ENCODE measurements at places on chromosomes 7 and 10.

DNA sequence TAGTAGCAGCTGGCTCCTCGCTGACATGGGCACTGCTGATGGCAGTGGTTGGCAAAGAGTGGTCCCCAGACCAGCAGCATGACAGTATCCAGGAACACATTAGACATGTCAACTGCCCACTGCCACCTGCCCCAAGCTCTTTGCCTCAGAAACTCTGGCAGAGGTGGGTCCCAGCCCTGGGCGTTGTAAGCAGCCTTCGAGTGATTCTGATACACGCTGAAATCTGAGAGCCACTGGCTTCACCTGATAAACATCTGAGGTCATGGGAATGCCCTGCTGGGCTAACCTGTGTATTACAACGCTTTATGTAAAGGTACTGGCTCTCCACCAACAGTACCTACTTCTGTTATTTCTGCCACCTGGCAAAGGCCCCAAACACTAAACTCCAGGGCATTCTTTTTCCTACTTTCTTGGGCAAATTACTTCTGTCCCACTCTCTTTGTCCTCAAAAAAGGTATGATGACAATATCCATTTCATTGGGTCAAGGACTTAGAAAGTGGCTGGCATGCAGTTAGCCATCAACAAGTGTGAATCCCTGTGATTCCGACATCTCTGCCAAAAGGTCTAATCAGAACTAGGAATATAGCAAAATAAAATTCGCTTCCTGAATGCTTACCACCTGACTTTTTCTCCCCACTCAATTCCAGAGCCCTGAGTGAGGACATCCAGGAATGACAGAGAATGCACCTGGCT is 9.2 kb downstream of the SGMS1 start:
- no peak overlapping the region for H3K27ac ChIP-seq
- H3K36me3 ChIP-seq: no peaks in the 10 kb centered on the region

- no peaks in the 10 kb centered on the region for H3K27me3 ChIP-seq
- no peak overlapping the region for H3K4me3 ChIP-seq
- DNase-seq: no peak
- no peaks in the 10 kb centered on the region for H3K4me1 ChIP-seq
Measured at GRCh38 chr7:65938336-65938895, 43.6 kb downstream of the GUSB start.

DNA sequence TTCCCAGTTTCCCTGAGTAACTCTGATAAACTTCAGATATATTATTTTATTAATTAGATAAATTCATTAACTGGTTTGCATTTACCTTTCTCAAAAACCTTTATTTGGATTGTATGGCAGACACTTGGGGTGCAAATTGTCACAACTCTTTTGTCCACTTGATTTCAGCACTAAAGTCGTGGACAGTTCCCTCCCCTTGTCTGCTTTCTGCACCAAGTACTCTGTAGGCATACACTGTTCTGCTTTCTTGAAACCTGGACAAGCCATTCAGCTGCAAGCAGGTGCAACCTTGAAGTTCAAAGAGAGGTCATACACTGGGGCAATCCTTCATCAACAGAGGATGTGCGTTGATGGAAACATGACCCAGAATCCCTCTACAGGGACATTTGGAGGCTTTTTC is 162.9 kb downstream of the ARL5B start:
- no peaks in the 10 kb centered on the region for H3K4me1 ChIP-seq
- H3K36me3 ChIP-seq: no peaks in the 10 kb centered on the region
- no peaks in the 10 kb centered on the region for H3K27me3 ChIP-seq
- H3K27ac ChIP-seq: no peak overlapping the region
- H3K4me3 ChIP-seq: no peak overlapping the region

GRCh38 chr7:74006451-74007241 is 21.3 kb upstream of the ELN start:
- no peak overlapping the region for H3K4me3 ChIP-seq
- no peaks in the 10 kb centered on the region for H3K36me3 ChIP-seq
- no peak for DNase-seq
- H3K27ac ChIP-seq: peak overlapping the region; percentile 90
- H3K4me1 ChIP-seq: peaks cover 34% of the 10 kb centered on the region
- H3K27me3 ChIP-seq: no peaks in the 10 kb centered on the region

GRCh38 chr7:96679886-96680285 is 29.8 kb downstream of the SEM1 start:
- peaks cover 43% of the 10 kb centered on the region for H3K36me3 ChIP-seq
- no peak overlapping the region for H3K4me3 ChIP-seq
- peaks cover 10% of the 10 kb centered on the region for H3K4me1 ChIP-seq
- DNase-seq: no peak

DNA sequence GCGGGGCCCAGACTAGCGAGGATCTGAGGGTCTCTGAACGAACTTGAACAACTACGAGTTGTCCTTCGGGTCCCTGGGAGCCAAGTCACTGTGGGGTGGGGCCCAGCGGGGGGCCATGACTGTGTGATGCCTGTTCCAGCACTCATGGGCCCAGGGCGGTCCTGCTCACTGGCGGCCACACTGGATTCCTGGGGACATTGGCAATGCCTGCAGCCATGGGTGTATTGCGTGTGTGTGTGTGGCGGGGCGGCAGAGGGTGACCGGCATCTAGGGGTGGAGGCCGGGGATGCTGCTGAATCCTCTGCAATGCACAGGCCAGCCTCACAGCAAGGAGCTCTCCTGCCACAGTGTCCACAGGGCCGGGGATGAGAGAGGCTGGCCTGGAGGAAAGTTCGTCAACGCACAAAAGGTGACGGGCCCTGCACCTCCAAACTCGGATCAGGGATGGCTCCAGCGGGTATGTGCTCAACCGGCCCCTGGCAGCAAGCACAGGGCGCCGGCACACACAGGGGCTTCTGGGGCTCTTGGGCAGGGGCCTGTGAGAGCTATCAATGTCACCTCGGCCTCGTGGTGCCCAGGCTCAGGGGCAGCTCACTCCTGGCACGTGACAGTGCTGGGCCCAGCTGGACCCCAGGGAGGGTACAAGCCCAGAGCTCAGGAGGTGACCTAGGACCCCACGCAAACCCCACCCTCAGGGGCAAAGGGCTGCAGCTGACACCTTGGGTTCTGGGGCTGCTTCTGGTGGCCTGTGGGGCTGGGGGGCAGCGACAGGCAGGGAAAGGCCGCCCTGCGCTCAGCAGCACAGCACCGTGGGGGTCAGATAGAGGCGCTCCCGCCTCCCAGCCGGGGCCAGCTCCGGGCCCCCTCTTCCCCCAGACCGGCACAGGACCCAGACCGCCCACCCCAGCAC is 27.9 kb downstream of the PAPOLB start:
- H3K36me3 ChIP-seq: peaks cover 1% of the 10 kb centered on the region
- no peak for DNase-seq
- no peak overlapping the region for H3K4me3 ChIP-seq
- H3K27me3 ChIP-seq: no peaks in the 10 kb centered on the region
- peaks cover 2% of the 10 kb centered on the region for H3K4me1 ChIP-seq

- no peak overlapping the region for H3K27ac ChIP-seq
- H3K4me1 ChIP-seq: peaks cover 20% of the 10 kb centered on the region
- peaks cover 15% of the 10 kb centered on the region for H3K27me3 ChIP-seq
- DNase-seq: no peak
- no peak overlapping the region for H3K4me3 ChIP-seq
- peaks cover 3% of the 10 kb centered on the region for H3K36me3 ChIP-seq
Measured at GRCh38 chr10:101351477-101351876, 2.5 kb upstream of the BTRC start.

- H3K4me1 ChIP-seq: no peaks in the 10 kb centered on the region
- H3K4me3 ChIP-seq: no peak overlapping the region
Measured at GRCh38 chr10:87794285-87794684, 23.7 kb downstream of the ATAD1 start.

- H3K4me1 ChIP-seq: peaks cover 14% of the 10 kb centered on the region
- H3K4me3 ChIP-seq: peak overlapping the region; percentile 51
- no peak for DNase-seq
- no peak overlapping the region for H3K27ac ChIP-seq
Measured at GRCh38 chr7:77413861-77414424, 2.2 kb downstream of the GSAP start.

DNA sequence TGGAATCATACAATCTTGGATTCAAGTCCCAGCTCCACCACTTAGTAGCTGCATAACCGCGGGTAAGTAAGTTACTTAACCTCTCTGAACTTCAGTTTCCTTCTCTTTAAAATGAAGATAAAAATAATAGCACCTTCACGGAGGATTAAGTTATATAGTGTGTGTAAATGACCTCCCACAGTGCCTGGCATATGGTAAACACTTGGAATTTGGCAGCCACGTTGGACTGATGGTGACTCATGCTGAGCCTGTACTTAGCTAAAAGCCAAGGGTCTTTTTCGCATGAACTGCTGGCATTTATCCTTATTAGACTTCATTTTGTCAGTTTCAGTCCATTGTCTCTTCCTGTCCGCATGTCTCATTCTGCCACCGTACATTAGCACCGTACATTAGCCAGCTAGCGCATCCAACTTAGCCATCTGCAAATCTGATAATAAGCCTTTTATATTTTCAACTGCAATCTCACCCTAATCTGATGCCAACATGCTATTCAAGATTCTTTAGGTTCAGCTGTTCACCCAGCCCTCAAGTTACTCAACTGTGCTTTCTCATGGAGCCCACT is 11.2 kb downstream of the SLC13A4 start:
- no peak overlapping the region for H3K4me3 ChIP-seq
- H3K27me3 ChIP-seq: no peaks in the 10 kb centered on the region
- no peak overlapping the region for H3K27ac ChIP-seq
- no peaks in the 10 kb centered on the region for H3K36me3 ChIP-seq
- DNase-seq: no peak

GRCh38 chr10:55750458-55750857 is 610.6 kb downstream of the ZWINT start:
- no peak overlapping the region for H3K4me3 ChIP-seq
- H3K27me3 ChIP-seq: no peaks in the 10 kb centered on the region
- no peak overlapping the region for H3K27ac ChIP-seq
- no peak for DNase-seq
- H3K36me3 ChIP-seq: no peaks in the 10 kb centered on the region

DNA sequence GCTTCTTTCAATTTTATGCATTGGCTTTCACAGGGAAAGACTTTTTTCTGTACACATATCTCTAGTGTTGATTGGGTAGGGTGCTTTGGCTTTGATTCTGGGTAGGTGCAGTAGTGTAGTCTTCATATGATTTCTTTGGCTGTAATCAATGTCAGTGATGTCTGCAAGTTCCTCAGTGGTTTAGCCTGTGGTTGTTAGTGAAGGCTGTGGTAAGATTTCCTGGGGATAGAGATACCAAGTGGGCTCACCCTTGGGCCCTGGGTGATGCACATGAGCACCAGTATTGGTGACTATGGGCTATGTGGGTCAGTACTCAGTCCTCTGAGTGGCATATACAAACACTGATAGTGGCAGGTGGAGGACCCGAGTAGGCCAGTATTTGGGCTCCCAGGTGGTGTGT is 13.0 kb downstream of the GIMAP8 start:
- no peak overlapping the region for H3K27ac ChIP-seq
- no peak overlapping the region for H3K4me3 ChIP-seq
- no peaks in the 10 kb centered on the region for H3K4me1 ChIP-seq
- no peak for DNase-seq
- no peaks in the 10 kb centered on the region for H3K36me3 ChIP-seq

DNA sequence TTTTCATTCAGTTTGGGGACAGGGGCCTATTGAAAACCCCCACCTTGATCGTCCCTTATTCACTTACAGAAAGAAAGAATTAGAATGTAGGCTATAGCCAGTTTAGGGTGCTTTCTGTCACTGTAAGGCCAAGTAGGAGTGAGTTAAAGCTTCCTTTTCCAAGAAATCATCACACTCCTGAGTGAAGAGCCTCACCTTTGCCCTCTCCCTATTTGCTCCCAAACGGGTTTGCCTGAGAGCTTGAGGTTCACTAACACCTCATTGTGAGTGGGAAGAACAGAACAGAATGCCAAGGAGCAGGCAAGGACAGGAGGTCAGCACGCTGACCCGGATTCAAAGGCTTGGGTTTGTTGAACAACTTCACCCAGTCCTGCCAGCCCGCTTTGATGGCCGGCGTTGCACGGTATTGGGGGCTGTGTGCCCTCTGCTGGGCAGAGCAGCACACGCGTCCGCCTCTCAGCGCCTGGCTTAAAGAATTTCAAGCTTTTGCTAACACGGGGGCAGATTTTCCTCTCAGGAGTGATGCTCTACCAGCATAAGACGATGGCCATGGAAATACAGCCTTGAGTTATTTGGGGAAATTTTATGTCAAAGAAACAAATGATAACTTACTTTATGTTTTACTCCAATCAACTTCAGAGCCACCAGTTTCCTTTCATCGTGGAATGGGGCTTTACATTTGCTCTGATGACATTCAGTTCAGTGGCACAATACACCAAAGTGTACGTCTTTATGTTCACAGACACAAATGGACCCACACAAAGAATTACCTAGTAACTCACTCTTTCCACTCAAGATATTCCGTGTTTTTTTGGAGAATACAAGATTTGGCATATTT is 470.0 kb downstream of the SUGCT start:
- H3K4me3 ChIP-seq: no peak overlapping the region
- peaks cover 46% of the 10 kb centered on the region for H3K4me1 ChIP-seq
- DNase-seq: peak; percentile 34
- H3K27ac ChIP-seq: peak overlapping the region; percentile 78

DNA sequence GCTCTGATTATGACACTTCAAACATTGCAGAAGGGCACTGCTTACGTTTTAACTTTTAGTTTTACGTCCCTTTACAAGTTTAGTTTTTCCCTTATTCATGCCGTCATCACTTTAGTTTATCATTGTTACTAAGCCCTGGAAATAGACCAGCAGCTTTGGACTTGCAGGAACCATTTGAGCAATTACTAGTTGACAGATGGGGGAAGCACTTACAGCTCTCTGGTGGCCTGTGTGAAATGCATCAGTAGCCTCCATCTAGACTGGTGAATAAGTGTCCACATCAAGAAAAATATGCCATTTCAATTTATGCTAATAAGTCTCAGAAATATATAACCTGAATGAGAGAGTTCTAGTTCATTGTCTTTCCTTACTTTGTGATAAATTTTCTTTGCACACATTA is 194.9 kb upstream of the GRM3 start:
- H3K4me1 ChIP-seq: peaks cover 4% of the 10 kb centered on the region
- H3K27me3 ChIP-seq: peaks cover 12% of the 10 kb centered on the region
- no peak overlapping the region for H3K4me3 ChIP-seq
- H3K36me3 ChIP-seq: no peaks in the 10 kb centered on the region
- DNase-seq: no peak
